ENCODE measurements at places on chromosomes 6 and 20.

- DNase-seq, result no peak
Measured at GRCh38 chr20:11155156-11155756, 481.5 kb upstream of the JAG1 start.

DNA sequence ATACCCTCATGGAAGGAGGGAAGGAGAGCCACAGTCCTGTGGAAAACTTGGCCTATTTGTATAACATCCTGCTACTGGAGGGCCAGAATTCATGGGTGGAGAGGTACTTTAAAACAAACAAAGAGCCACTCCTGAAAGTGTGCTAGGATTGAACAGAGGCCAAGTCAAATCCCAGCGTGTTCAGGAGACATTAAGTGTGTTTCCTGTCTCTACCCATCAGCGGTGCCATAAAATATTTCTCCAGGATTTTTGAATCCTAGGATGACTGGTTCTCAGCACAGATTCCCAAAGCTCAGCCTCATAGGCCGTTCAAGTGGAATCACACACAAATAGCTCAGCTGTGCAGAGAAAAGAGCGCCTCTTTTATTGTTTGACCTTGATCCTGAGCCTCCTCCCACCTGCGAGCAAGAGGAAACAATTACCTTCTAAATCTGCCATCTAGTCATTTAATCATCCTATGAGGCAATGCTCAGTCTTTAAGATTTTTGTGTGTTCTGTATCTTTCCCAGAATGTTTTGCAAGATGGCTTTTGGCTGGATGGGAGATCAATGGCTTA lies 31.8 kb upstream of the RALGAPA2 start:
- DNase-seq, result no peak

DNA sequence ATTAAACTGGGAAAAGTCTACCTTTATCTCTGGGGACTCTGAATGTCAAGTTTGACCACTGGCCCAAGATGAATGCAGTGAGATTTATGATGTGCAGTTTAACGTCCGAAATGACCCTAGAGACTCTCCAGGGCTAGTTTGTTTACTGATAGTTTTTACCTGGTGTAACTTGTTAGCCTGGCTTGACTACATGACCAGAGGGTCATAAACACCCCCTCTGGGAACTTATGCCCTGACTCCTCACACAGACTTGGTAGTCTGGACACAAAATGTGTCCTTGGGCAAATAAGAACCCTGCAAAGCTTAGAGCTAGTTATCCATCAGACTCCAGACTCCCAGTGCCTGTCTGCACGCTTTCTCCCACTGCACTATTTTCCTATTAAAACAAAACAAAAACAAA lies 606.5 kb downstream of the HACE1 start:
- DNase-seq, result no peak

GRCh38 chr6:38571721-38572120 lies 68.0 kb downstream of the BTBD9 start:
- no peak for DNase-seq

- no peak for DNase-seq
Measured at GRCh38 chr20:32512047-32512385, 73.1 kb downstream of the NOL4L start.

DNA sequence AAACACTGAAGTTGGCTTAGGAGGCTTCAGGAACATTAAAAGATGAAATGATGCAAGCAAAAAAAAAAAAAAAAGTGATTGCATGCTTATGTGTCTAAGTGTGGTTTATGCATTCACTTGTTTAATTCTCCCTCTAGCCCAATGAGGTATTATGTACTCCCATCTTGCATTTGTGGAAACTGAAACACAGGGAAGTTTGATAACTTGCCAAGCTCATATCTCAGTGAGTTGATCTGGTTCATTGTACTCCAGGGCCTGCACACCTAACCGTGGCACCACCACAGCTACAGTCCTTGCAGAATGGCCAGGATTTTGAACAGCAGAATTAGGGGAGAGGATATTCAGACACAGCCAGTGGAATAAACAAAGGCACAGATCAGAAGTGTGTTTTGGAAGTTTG lies 251.2 kb downstream of the TBC1D7 start:
- no peak for DNase-seq

- DNase-seq, result no peak
Measured at GRCh38 chr6:70834520-70834919, 122.3 kb downstream of the B3GAT2 start.

DNA sequence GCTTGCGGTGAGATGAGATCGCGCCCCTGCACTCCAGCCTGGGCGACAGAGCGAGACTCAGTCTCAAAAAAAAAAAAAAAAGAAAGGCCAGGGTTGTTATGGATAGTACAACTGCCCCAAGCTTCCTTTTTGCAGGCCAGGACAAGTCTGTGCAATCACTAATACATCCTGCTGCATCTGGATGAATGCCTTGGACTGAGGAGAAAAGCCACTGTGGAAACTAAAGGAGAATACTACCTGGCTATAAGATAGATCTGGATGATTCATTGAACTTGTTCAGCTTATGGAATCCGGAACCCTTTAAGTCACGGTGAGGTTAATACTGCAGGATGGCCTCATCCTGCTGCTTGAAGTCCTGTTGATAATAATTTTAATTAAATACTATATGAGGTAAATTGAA lies 278.2 kb downstream of the TFAP2A start:
- DNase-seq, result no peak

DNA sequence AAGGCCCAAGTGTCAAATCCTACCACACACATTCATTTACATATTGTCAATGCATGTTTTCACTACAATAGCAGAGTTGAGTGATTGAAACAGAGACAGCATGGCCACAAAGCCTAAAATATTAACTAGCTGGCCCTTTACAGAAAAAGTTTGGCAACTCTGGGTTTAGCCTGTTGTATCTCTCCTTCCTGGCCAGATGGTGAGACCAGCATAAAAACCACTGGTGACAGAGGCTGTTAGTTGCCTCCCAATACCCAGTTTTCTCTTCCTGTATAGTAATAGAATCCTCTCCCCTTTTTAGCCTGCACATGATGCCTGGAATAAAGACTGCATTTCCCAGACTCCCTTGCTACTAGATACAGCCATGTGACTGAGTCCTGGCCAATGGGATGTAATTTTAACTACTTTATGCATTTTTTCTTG lies 100.0 kb upstream of the TAB2 start:
- no peak for DNase-seq

DNA sequence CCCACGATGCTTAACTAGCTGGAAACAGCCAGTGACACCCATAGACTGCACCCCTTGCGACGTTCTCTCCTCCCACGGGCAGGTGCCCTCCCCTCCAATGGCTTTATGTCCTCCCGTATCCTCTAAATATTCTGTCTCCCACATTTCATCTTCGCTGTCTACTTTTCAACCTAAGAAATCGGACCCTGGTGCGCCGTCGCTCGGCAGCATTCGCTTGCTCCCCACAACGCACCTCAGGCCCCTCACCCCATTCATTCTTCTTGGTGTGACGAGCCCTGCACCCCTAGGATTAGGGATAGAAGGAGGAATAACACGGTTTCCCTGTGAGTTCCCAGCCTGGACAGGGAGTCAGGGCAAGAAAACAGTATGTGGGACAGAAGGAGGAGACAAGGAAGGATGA lies 74.3 kb upstream of the FOXQ1 start:
- no peak for DNase-seq

All from activated T-cell treated with anti-CD3 and anti-CD28 coated beads, Interleukin-2, amount 50 U/mL, for 24 hours (primary cell).